Activated T-cell treated with anti-CD3 and anti-CD28 coated beads, Interleukin-2, amount 50 U/mL, for 72 hours (primary cell): ENCODE measurements at places on chromosomes 4 and X. TPM values are rescaled to one million over a fixed set of nuclear protein-coding genes. Genes with fewer than 3 reads are reported as not detected.

Gene IL2RG
- total RNA-seq, result 290 TPM

Gene SPARCL1
- total RNA-seq, result not detected

Gene PFKFB1
- 1.6 TPM for total RNA-seq

Gene BTC
- not detected for total RNA-seq

Gene HTT-AS
- total RNA-seq, result not detected

GRCh38 chr4:2745981-2746806 is 9.9 kb downstream of the TNIP2 start:
- peaks cover 61% of the 10 kb centered on the region for H3K4me1 ChIP-seq
- peak overlapping the region; percentile 85 for H3K27ac ChIP-seq
- DNase-seq, result peak; percentile 98
- H3K4me3 ChIP-seq, result peak overlapping the region; percentile 78
- no peaks in the 10 kb centered on the region for H3K27me3 ChIP-seq
- H3K36me3 ChIP-seq, result peaks cover 34% of the 10 kb centered on the region

DNA sequence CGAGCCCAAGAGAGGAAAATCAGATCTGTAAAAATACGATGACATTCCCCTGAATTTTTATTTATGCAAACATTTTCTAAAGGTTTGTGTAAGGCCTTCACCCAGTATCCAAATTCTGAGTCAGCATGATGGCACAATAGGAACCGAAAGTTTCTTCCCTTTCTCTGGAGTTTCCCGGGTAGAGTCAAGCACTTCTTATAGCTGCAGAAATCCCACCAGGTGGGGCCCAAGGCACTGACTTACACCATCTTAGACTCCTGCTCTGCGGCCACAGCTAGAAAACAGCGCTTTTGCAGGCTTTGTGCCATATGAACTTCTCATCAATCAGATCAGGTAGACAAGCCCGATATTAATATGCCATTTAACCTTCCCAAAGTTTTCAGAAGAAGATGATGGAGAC is 13.4 kb downstream of the LEF1 start:
- no peaks in the 10 kb centered on the region for H3K27me3 ChIP-seq
- H3K4me3 ChIP-seq, result peak overlapping the region; percentile 83
- H3K36me3 ChIP-seq, result peaks cover 12% of the 10 kb centered on the region
- peak; percentile 39 for DNase-seq

DNA sequence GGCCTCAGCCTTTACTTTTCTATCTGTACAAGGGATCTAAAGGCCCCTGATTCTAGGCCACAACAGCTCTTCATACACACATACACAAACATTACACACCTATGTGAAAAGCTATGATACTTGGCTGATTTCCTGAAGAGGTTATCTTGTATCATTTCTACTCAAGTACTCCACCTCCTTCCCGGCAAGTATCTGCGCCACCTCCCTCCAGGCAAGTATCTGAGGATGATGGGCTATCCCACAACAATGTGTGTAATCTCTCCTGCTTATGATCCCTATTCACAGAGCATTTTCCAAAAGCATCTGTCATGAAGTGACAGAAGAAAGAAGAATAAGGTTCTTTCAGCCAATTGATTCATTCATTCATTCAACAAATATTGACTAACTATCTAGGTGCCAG is 36.8 kb downstream of the AFAP1 start:
- H3K4me3 ChIP-seq, result no peak overlapping the region
- H3K4me1 ChIP-seq, result peaks cover 17% of the 10 kb centered on the region
- DNase-seq, result no peak
- H3K27me3 ChIP-seq, result peaks cover 25% of the 10 kb centered on the region
- peaks cover 1% of the 10 kb centered on the region for H3K36me3 ChIP-seq

DNA sequence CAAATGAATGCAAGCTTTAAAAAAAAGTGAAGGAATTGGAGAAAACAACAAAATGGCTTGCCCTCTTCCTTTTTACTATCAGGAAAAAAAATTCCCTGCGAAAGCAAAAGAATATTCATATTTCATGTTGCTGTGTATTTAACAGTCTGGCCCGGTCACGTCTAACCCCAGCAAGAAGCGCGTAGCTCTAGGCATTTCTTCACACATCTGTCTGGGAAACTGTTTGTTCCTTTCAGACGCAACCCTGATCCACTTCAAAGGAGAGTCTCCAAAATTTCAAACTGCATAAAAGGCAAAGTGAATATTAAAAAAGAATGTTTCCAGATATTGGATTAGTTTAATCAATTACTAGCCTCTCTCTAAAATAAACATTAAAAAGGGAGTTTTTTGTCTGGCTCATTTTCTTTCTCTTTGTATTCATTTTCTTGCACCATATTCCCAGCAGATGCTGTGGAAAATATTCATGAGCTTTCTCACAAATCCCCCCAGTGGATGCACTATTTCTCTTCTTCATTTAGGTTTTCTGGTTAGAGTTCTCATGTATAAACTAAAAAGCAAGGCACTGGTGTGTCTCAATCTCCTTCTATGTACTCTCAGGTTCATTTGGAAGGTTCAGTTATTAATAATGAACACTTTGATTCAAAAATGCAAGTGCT is 145.3 kb downstream of the MID1 start:
- no peak overlapping the region for H3K4me3 ChIP-seq
- no peak overlapping the region for H3K27ac ChIP-seq
- no peaks in the 10 kb centered on the region for H3K4me1 ChIP-seq

DNA sequence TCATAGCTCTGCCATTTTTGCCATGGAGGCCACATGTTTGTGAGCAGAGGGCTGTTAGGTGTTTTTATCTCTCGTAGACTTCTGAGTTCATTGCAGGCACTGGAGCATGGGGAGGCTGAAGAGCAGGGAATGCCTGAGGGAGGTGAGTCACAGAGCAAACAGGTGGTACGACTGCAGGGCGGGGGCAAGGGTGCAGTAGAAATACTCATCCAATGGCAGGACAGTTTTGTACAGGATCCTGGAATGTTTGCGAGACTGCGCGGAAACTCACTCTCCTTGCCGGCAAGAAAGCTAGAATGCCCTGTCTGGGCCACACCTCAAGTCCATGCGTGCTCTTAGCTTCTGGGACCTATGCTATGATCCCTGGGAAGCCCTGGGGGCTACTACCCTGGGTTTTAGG is 20.0 kb upstream of the VCX2 start:
- no peaks in the 10 kb centered on the region for H3K4me1 ChIP-seq
- H3K4me3 ChIP-seq, result no peak overlapping the region
- H3K27ac ChIP-seq, result no peak overlapping the region
- H3K27me3 ChIP-seq, result no peaks in the 10 kb centered on the region
- no peaks in the 10 kb centered on the region for H3K36me3 ChIP-seq

GRCh38 chrX:85020216-85020615 is 16.5 kb downstream of the APOOL start:
- H3K27me3 ChIP-seq, result no peaks in the 10 kb centered on the region
- H3K4me3 ChIP-seq, result no peak overlapping the region
- DNase-seq, result no peak
- H3K27ac ChIP-seq, result no peak overlapping the region

DNA sequence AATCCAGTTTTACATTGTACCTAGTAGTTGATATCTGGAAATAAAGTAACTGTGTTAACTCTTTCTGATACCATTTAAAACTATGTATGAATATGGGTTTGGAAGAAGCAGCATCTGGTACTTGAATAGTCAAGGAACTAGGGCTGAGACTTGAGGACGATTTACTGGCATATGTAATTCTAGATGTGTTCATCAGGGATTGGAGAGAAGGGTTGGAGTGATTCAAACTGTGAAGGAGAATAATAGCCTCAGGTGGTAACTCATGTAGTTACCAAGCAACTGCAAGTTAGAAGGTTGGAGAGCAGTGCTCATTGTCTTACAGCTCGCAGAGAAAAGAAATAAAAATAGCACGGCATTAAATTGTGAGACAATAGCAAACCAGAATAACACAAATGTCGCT is 29.5 kb upstream of the TXLNG start:
- H3K27ac ChIP-seq, result no peak overlapping the region
- no peaks in the 10 kb centered on the region for H3K27me3 ChIP-seq
- DNase-seq, result no peak

DNA sequence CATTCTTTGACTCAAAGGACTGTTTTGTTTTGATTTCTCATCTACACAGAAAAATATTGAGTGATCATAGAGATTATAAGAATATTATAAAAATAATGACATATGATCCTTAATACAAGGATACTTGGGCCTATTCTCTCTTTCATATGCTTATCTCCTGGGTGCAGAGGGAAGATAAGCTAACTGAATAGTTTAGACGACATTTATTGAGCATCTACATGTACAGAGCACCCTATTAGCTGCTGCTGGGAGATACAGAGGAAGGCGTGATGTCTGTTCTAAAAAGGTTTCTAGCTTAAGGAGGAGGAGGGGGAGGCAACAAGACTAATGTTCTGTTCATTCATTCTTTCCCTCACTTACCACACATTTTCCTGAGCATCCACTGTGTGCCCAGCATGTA is 106.8 kb downstream of the HDAC8 start:
- peaks cover 21% of the 10 kb centered on the region for H3K27me3 ChIP-seq
- H3K27ac ChIP-seq, result no peak overlapping the region
- no peak overlapping the region for H3K4me3 ChIP-seq
- H3K4me1 ChIP-seq, result no peaks in the 10 kb centered on the region
- H3K36me3 ChIP-seq, result peaks cover 3% of the 10 kb centered on the region

- H3K27ac ChIP-seq, result no peak overlapping the region
- DNase-seq, result no peak
- peaks cover 7% of the 10 kb centered on the region for H3K27me3 ChIP-seq
- H3K4me3 ChIP-seq, result no peak overlapping the region
- no peaks in the 10 kb centered on the region for H3K36me3 ChIP-seq
These were observed 100.8 kb upstream of the BMP2K start for GRCh38 chr4:78675325-78675724.

DNA sequence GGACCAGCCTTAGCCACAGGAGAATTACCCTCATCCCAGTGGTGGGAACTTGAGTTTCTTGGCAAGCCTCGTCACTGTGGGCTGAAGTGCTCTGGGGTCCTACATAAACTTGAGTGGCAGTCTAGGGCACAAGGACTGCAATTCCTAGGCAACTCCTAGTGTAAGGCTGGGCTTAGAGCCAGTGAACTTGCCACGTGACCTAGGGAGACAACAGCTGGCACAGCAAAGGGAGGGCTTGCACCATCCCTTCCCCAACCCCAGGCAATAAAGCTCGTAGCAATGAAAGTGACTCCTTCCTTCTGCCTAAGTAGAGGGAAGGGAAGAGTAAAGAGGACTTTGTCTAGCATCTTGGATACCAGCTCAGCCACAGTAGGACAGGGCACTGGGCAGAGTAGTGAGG is 81.8 kb downstream of the TEX11 start:
- no peaks in the 10 kb centered on the region for H3K36me3 ChIP-seq
- no peak overlapping the region for H3K27ac ChIP-seq
- H3K27me3 ChIP-seq, result peaks cover 34% of the 10 kb centered on the region
- H3K4me1 ChIP-seq, result no peaks in the 10 kb centered on the region
- no peak overlapping the region for H3K4me3 ChIP-seq
- no peak for DNase-seq

DNA sequence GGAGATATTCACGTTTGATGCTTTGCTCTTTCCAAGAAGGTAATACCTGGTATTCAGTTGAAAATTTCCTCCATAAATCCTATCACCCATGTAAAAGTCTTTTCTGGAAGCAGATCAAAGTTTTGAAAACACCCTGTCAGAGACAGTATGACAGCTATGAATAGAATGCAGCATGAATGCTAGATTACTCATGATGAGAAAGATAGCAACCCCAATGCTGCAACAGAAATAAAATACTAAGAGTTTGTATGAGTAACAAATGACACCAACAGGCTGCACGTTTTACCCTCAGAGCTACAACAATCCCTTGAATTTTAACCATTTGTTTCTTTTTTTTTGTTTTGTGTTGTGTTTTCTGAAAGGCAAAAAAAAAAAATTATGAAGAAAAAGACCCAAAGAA is 108.6 kb downstream of the ARHGAP6 start:
- H3K4me3 ChIP-seq, result no peak overlapping the region
- peaks cover 58% of the 10 kb centered on the region for H3K27me3 ChIP-seq
- no peak overlapping the region for H3K27ac ChIP-seq
- no peak for DNase-seq
- H3K4me1 ChIP-seq, result no peaks in the 10 kb centered on the region
- H3K36me3 ChIP-seq, result no peaks in the 10 kb centered on the region

GRCh38 chrX:110698696-110699095 is 96.9 kb downstream of the CHRDL1 start:
- peaks cover 24% of the 10 kb centered on the region for H3K27me3 ChIP-seq
- no peaks in the 10 kb centered on the region for H3K36me3 ChIP-seq
- H3K27ac ChIP-seq, result no peak overlapping the region
- no peak for DNase-seq

DNA sequence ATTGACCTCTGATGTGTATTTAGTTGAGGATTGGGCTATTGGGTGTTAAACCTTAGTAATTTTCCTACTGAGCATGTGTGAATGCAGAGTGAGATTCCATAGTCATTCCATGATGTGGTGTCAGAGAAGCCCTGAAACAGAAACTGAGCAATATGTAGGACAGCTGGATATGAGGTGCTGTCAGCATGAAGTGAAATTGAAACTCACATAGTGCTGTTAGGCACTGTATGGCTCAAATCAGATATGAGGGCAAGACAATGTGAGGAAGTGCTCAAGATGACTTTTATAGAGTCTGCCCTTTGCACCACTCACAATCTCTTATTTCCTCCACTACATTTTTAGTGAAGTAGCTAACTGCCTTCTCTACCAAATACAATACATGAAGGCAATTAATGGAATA is 188.3 kb downstream of the SH3BGRL start:
- no peak overlapping the region for H3K4me3 ChIP-seq
- peaks cover 2% of the 10 kb centered on the region for H3K36me3 ChIP-seq
- no peaks in the 10 kb centered on the region for H3K4me1 ChIP-seq
- peaks cover 48% of the 10 kb centered on the region for H3K27me3 ChIP-seq
- no peak overlapping the region for H3K27ac ChIP-seq
- DNase-seq, result no peak

- no peak overlapping the region for H3K27ac ChIP-seq
- no peaks in the 10 kb centered on the region for H3K36me3 ChIP-seq
These were observed 189.3 kb upstream of the ANXA3 start for GRCh38 chr4:78362310-78362709.

DNA sequence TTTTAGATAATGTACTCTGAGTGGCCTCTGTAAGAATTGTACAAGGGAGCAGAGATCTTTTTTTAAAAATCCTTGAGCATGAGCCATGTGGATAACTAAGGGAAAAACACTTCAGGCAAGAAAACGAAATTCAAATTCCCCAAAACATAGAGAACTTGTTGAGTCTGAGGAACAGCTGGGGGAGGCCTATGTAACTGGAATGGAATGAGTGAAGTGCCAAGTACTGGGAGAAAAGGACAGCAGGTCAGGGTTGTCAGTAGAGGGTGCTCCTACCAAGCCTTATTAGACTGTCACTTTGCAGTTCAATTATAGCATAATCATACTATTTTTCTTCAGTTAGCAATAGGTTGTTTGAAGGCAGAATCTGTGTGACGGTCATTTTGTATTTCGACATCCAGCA is 135.1 kb downstream of the ARHGAP6 start:
- H3K27ac ChIP-seq, result no peak overlapping the region
- H3K4me3 ChIP-seq, result no peak overlapping the region
- no peaks in the 10 kb centered on the region for H3K4me1 ChIP-seq
- H3K27me3 ChIP-seq, result peaks cover 8% of the 10 kb centered on the region
- no peaks in the 10 kb centered on the region for H3K36me3 ChIP-seq
